Aorta (tissue), 5 donors: ENCODE measurements at places on chromosomes 6 and 20. TPM values are rescaled to one million over a fixed set of nuclear protein-coding genes. Genes with fewer than 3 reads are reported as not detected.

Gene ZC2HC1B
- not detected for total RNA-seq

Gene NRM
- total RNA-seq, result 13.0 TPM

DNA sequence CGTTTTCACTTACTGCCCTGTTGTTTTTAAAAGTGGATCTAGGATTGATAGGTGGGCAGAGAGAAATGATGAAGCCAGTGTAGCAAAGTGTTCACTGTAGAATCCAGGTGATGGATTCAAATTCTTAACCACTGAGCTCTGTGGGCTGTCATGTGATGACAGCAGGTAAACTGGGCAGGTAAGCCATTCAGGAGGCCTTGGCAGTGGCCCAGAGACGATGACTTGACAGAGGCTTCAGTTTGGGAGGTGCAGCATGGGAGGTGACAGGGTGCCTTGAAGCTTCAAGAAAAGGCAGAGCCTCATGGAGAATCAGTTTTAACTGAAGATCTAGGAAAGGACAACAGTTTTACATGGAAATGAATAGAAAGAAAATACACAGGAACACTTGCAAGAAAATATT is 2.0 kb downstream of the NAA20 start:
- H3K4me1 ChIP-seq, result no peaks in the 10 kb centered on the region
- no peak overlapping the region for H3K4me3 ChIP-seq
- H3K36me3 ChIP-seq, result peaks cover 3% of the 10 kb centered on the region
- DNase-seq, result no peak
- no peaks in the 10 kb centered on the region for H3K27me3 ChIP-seq
- no peak overlapping the region for H3K27ac ChIP-seq

DNA sequence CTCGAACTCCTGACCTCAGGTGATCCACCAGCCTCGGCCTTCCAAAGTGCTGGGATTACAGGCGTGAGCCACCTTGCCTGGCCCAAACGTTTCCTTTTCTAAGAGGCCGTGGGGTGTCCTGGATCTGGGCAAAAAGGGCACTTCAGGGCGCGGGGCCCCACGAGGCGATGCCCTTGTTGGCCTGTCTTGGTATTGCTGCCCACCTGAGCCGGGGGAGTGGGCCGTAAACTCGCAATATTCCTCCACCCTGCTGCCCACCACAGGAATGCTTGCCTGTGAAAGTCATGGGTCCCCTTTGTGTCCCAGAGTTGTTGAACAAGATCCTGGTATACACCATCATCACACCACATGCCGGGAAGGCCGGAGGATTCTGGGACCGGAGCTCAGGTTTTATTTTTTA is 49.0 kb downstream of the SSR1 start:
- no peak overlapping the region for H3K27ac ChIP-seq
- peak; percentile 51 for DNase-seq
- no peaks in the 10 kb centered on the region for H3K27me3 ChIP-seq
- H3K4me1 ChIP-seq, result no peaks in the 10 kb centered on the region
- H3K36me3 ChIP-seq, result no peaks in the 10 kb centered on the region
- no peak overlapping the region for H3K4me3 ChIP-seq

GRCh38 chr6:33846226-33846625 is 42.4 kb upstream of the MLN start:
- no peaks in the 10 kb centered on the region for H3K4me1 ChIP-seq
- H3K36me3 ChIP-seq, result no peaks in the 10 kb centered on the region
- no peak overlapping the region for H3K4me3 ChIP-seq
- no peak overlapping the region for H3K27ac ChIP-seq
- no peak for DNase-seq

DNA sequence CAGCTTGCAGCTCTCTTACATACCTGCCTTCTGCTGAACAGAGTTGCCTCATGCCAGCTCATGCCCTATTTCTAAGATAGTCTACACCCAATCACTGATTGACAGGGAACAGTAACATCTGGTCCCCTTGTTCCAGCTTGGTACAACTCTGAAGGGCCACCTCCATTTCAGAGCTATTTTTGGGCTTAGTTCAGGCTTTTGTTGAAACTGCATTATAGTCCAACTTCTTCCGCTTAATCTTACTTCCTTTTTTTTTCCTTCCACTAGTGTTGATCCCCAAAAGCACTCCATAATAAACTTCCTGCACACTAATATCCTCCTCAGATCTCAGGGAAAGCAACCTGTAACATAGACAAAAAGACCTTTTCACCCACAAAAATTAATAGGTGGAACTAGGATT is 65.7 kb upstream of the TNFRSF21 start:
- H3K4me1 ChIP-seq, result no peaks in the 10 kb centered on the region
- H3K4me3 ChIP-seq, result no peak overlapping the region
- H3K27ac ChIP-seq, result no peak overlapping the region
- no peak for DNase-seq

GRCh38 chr6:16060039-16060438 is 68.8 kb upstream of the MYLIP start:
- no peak overlapping the region for H3K27ac ChIP-seq
- H3K36me3 ChIP-seq, result no peaks in the 10 kb centered on the region
- no peak for DNase-seq
- no peaks in the 10 kb centered on the region for H3K4me1 ChIP-seq
- no peaks in the 10 kb centered on the region for H3K27me3 ChIP-seq
- no peak overlapping the region for H3K4me3 ChIP-seq

DNA sequence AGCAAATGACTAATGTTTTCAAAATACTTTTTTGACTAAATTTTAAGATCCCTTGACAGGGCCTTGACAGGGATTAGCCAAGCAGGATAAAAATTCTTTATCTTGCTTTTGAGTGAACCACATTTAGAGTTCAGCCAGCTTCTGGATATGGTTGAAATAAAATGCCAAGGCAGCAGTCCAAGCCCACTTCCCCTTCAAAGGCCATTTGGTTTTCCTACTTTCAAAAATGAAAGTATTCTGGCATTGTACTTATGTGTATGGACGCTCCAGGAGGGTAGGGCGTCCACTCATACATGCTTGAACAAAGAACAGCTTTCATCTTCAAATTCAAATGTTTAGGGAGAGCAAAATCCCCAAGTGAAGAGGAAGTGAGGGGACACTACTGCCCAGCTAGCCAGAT is 82.3 kb upstream of the BCLAF1 start:
- H3K4me3 ChIP-seq, result no peak overlapping the region
- no peaks in the 10 kb centered on the region for H3K27me3 ChIP-seq
- H3K4me1 ChIP-seq, result no peaks in the 10 kb centered on the region
- H3K27ac ChIP-seq, result no peak overlapping the region
